Esophagus mucosa (tissue), 1 donor: ENCODE measurements at places on chromosomes 4 and X. TPM values are rescaled to one million over a fixed set of nuclear protein-coding genes. Genes with fewer than 3 reads are reported as not detected.

DNA sequence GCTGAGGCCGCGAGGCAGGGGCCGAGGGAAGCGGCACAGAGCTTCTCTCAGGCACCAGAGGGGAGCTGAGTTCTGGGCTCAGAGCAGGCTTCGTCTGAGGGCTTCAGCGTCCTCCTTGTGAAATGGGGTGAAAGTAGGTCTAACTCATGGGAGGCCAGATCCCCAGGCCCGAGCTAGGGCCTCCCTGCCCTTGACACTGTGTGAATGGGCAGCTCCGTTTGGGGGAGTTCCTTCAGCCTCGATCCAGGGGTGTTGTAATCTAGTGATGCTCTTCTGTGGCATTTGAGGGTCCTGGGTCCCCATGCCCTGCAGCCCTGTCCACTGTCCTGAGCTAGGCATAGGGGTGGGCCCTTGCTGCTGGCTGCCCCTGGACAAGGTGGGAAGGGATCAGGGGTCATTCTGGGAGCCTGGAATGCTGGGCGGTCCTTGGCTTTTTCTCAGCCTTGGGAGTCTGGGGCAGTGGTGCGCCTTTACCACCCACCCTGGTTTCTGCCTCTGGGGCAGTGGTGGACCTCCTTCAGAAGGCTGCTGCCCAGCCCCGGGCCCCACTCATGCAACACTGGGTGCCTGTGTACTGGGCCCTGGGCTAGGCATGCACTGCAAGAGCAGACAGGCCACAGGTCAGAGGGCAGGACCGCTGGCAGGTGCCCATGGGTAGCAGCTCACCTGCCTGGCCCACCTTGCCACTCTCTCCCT is 4.1 kb downstream of the SH3BP2 start:
- ATAC-seq, result no peak

DNA sequence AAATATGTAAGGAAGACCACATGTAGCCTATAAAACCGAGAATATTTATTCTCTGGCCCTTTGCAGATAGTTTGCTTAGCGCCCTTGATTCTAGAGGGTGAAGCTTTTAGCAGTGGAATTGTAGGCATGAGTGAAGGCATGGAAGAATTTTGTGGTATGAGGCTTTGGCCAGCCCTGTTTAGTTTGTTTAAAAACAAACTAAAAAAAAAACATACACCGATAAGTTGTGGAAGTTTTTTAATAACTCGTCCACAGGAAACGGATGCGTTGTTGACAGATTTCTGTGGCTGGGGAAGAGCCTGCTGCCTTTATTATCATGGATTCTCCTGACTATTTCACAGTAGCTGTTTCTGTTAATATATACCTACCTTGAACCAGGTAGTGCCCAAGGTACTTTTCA is 194.7 kb upstream of the LNX1 start:
- no peak for ATAC-seq

CXorf49 gene
- 0.40 TPM for total RNA-seq

DNA sequence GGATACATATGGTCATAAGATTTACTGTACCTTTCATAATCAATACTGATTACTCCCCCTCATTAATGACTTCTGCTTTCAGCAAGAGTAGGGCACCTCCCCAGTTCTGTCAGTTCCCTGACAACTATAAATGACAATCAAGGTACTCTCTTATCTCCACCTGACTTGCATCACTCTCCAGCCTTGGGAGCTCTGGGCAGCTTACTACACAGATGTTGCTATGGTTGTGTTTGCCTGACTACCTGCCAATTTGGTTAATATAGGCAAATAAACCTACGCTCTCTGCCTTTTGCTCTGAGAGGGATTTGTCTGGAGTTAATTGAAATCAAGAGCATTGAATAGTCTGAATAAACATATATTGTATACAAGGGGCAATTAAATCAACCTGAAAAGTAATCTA is 22.8 kb upstream of the MAP7D3 start:
- no peak for ATAC-seq

TGIF2LX gene
- not detected for total RNA-seq

- ATAC-seq, result peak; percentile 96
Observed at GRCh38 chr4:77156533-77156911, 485 bp upstream of the CCNG2 start.

GRCh38 chrX:83934220-83934619 is 73.3 kb downstream of the CYLC1 start:
- ATAC-seq, result no peak

CXCL5 gene
- 0.12 TPM for total RNA-seq

- no peak for ATAC-seq
Observed at GRCh38 chr4:93416344-93417128, 412.0 kb upstream of the ATOH1 start.

- ATAC-seq, result no peak
Observed at GRCh38 chrX:138946926-138947325, 235.4 kb upstream of the FGF13 start.

CAPN6 gene
- 21.4 TPM for total RNA-seq

FAM184B gene
- total RNA-seq, result 0.16 TPM

GABRE gene
- total RNA-seq, result 27.5 TPM

DNA sequence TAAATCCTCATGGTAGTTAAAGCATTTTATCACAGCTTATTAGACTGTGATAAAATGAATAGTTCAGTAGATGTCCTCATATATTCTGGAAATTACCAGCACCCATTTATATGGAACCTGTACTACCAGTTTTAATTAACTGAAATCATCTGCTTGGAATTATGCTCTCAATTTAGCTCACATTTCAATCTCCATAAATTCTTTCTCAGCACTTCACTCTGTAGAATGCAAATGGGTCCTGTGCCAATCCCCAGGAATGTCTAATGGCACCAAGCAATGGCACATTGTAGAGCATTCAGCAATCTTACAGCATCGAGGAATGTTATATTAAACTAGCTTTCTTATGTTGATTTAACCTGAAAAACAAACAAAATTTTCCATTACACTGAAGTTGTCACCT is 355.1 kb downstream of the PDHA2 start:
- no peak for ATAC-seq

EPGN gene
- 170 TPM for total RNA-seq

GLRA2 gene
- not detected for total RNA-seq

UGT2B15 gene
- total RNA-seq, result not detected
